ENCODE measurements at places on chromosomes 1 and 21.

DNA sequence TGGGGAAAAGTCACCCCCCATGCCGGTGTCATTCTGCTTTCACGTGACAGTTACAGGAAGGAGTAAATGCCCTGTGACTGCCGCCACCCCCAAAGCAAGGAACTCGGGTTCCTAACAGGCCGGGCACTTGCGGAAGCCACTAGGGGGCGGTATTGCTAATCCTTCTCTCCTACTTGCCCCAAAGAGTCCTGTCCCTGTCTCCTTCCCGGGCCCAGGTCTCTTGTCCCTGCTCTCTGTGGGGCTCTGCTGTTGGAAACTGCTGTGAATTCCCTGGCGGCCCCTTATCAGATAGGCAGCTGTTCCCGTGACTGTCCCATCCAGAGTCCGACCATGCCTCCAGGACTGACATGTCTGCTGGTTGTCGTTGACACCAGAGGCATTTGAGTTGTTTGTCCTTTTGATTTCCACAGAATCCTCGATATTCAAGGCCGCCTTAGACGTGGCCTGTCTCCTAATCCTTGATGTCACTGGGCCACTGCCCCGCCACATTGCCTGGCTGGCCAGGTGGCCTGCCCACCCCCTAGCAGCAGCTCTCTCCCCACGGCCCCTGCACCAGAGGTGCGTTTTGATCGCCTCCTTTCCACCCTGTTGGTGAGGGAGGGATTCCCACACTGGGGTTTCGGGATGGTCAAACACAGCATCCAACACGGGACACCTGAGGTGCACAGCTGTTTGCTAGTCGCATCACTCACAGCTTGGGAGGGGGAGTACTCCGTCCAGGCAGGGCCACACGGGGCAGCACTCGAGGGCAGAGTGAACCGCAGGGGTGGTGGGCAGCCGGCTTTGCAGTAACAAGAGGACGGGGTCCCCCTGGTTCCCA, 37.3 kb downstream of the CHAF1B start:
- DNase-seq: peak; percentile 8

- no peak for DNase-seq
These were observed 36.9 kb upstream of the DISP1 start for GRCh38 chr1:222777977-222778376.

DNA sequence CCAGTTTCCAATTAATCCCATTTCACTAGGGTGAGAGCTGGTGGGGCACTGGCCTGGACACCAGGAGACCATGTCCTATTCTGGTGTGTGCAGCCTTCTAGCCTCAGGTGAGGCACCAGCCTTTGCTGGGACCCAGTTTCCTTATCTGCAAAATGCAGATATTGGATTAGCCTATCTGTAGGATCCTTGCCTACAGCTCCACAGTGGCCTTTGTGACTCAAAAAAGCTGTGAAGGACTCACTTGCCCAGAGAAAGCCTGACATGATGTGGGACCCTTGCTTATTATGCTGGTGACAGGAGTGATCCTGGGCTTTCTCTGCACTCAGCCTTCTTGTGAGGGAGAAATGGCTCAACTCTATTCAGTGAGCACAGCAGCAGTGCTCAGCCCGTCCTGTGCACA, 32.3 kb downstream of the TENT5C start:
- DNase-seq: no peak

- peak; percentile 3 for DNase-seq
These were observed 41.0 kb upstream of the COL18A1 start for GRCh38 chr21:45363921-45364467.

- DNase-seq: no peak
These were observed 66.7 kb downstream of the COL18A1 start for GRCh38 chr21:45471525-45472221.

- no peak for DNase-seq
These were observed 19.2 kb downstream of the DDI2 start for GRCh38 chr1:15636436-15636835.

DNA sequence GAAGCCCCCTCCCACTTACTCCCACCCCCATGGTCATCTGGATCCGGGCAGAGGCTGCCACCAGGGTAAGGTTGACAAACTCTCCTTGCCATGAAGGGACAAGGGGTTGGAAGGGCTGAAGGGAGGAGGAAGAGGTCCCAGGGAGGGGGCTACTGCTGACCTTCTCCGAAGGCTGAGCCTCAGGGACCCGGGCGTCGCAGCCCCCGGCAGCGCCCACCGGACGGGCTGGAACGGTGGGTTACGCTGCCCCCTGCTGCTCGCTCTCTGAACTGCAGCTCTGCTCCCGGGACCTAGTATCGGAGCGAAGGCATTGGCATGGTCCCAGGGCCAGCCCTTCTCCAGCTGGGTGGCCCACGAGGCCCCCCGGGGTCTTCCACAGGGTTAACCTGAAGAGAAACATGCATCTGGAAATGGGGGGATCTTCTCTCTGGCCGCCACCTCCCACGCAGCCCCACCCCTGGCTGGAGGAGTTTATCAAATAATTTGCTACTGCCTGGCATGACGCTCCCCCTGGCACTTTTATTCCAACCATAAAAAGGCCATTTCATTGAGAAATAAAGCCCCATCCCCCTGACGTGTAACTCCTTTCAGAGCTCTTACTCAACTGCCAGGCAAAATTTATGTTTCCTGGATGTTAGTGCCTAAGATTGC, 70.4 kb upstream of the TARDBP start:
- peak; percentile 57 for DNase-seq

GRCh38 chr1:105138458-105138893, 1388.8 kb downstream of the AMY1C start:
- DNase-seq: no peak

DNA sequence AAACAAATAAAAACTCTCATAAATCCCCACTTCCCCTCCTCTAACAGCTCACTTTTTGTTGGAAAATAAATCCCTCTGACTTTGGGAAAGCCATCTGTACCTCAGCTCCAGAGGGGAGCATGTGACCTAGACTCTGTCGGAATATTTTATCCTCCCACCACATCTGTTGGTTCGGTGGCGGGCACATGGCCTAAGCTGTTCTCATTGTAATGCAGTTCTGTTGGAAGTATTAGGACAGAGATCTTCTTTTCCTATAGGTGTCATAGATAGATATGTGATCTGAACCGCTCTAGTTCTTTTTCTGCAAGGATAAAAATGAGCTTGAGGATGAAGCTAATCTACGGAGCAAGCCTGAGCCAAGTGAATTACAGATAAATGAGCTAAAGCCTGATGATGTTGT, 50.5 kb upstream of the EPS8L3 start:
- DNase-seq: no peak

- no peak for DNase-seq
These were observed 8.9 kb upstream of the KCNE1 start for GRCh38 chr21:34520764-34521508.

- no peak for DNase-seq
These were observed 90.4 kb downstream of the RGS21 start for GRCh38 chr1:192407206-192407605.

- DNase-seq: peak; percentile 92
These were observed 32.4 kb downstream of the EIF2D start for GRCh38 chr1:206579747-206580437.

- DNase-seq: no peak
These were observed 48.5 kb upstream of the B3GALT5 start for GRCh38 chr21:39564200-39564599.

DNA sequence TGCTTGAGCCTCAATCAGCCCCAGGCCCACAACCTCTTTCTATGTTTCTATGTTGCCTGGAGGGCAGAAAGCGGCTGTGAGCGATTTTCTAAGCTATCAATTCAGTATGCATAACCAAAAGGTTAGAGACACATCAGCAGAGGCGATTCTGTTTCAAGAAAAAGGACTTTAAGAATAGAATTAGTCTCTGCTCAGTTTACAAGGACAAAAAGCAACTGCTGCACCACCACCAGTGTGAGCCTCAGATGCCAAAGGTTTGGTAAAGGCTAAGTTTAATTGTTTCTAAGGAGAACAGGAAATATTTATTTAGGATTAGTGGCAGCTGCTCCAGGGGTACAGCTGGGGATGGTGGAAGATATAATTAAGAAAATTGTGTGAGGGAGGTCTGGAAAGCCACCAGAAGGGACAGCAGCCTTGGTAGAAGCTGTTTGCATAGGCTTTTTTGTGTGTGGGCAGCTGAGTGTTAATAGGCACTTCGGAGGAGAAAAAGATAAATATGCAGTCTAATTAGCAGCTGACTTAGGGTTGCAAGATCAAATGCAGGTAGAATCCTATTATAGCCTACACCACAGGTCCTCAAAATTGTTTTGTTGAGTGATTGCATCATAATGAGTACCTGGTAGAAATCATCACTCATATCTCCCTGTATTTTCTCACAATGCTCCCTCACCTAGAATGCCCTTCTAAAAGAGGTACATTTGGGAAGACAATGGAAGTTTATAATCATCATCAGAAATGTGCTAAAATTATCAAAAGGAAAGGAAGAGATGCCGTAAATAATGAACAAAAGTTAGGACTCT, 35.8 kb downstream of the ZC3H11B start:
- DNase-seq: no peak

GRCh38 chr1:145988773-145989172, 7.6 kb downstream of the TXNIP start:
- DNase-seq: peak; percentile 43

DNA sequence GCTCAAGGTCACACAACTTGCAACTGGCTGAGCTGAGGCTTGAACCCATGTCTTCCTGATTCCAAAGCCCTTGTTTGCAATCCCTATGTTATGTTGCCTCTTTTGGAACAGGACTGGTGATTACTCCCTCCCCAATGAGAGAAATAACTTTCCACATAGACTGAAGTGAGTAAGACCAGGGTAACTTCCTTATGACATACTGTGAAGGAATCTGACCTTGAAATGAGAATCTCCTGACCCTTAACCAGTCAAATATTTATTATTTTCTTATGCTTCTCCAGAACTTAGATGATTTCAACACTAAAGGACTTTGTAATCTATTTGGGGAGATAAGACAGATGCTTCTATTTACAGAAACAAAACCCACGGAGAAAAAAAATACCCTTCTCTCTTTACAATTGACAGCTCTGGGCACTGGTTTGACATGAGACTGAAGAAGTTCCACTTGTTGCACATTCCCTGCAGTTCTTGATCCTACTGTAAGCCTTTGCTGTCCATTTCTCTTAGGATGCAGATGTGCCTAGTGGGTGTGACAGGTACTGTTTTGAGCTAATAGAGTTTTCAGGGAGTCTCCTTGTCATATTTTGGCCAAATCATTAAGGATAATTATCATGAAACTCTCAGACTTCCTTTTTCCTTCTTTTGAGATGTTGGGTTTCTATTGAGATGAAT, 3.9 kb upstream of the RPTN start:
- no peak for DNase-seq

DNA sequence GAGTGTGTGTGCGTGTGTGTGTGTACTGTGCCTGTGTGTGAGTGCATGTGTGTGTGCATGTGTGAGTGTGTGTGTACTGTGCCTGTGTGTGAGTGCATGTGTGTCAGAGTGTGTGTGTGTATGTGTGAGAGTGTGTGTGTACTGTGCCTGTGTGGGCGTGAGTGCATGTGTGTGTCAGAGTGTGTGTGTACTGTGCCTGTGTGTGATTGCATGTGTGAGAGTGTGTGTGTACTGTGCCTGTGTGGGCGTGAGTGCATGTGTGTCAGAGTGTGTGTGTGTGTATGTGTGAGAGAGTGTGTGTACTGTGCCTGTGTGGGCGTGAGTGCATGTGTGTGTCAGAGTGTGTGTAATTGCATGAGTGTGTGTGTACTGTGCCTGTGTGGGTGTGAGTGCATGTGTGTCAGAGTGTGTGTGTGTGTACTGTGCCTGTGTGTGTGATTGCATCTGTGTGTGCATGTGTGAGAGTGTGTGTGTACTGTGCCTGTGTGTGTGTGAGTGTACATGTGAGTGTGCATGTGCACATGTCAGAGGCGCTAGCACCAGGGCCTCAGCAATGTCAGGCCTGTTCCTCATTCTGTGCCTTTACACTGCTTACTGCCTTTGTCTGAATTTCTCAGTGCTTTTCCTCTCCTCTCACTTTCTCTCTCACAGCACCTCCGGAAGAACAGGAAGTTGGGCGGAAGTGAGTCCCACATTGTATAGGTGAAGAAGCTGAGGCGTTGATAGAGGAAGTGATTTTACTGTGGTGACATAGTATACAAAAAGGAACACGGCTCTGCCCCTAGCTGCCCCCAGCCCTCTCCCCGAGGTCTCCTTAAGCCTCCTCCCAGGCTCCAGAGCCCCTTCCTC, 4.9 kb downstream of the SLC5A9 start:
- peak; percentile 30 for DNase-seq

GRCh38 chr1:241816008-241816407, 32.0 kb upstream of the EXO1 start:
- DNase-seq: no peak

DNA sequence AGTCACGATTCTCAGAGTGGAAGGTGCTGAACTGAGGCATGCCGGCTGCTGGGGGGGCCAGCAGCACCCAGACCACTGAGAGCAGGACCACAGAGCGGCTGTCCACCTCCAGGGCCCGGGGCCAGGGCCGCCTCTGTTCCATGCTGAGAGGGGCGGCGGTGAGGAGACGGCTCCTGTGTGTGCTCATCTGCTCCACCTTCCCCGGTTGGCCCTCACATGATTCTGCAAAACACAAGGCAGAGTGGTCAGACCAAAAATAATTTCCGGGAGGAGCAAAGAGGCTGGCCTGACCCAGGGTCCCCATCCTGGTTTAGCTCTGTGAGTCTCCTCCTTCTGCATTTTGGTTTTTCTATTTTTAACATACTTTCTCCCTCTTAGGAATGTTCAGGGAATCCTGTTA, 26.4 kb downstream of the PLXNA2 start:
- no peak for DNase-seq

DNA sequence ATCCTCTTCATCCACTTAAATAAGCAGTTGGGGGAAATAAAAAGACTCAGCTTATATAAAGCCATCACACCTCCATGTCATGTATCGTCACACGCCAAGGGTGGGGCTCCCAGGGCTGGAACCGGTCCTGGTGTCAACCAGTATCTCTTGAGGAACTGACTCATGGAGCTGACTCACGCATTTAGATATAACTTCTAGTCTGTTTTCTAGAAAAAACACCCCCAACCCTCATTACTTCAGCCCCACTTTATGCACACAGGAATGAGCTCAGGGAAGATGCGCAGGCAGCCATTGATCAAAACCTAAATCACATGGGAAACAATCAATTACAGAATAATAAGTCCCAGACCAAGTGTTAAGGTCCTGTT, 6.9 kb upstream of the IL22RA1 start:
- no peak for DNase-seq

Data from CD4-positive, alpha-beta T cell treated with Interleukin-21 for 1 hour (primary cell).